ENCODE measurements at places on chromosomes 5 and 9. TPM values are rescaled to one million over a fixed set of nuclear protein-coding genes. Genes with fewer than 3 reads are reported as not detected.

The SOHLH1 gene
- polyA plus RNA-seq: not detected

DNA sequence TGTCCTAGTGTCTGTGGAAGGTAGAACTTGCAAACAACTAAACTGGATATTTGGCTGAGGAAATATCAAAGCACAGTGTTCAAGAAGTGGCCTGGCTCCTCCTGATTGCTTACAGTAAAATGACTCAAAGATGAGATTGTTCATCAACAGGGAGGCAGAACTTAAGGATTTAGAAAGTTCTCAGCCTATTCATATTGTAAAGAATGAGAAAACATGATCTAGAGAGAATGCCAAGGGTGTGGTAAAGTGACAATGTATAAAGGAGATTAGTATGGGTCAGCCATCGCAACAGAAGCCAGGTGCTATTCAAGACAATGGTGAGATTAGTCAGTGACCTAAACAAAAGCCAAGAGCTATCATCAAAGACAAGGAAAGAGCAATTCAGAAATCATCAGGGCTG is 372.3 kb downstream of the SPOCK1 start:
- no peak overlapping the region for H3K4me3 ChIP-seq
- H3K36me3 ChIP-seq: no peaks in the 10 kb centered on the region
- peaks cover 3% of the 10 kb centered on the region for H3K4me1 ChIP-seq

GRCh38 chr5:35668794-35669193 is 51.1 kb downstream of the SPEF2 start:
- H3K27me3 ChIP-seq: no peaks in the 10 kb centered on the region
- H3K27ac ChIP-seq: no peak overlapping the region
- DNase-seq: no peak
- H3K4me3 ChIP-seq: no peak overlapping the region

The KIF4B gene
- polyA plus RNA-seq: 0.02 TPM

The ADGRV1 gene
- 0.49 TPM for polyA plus RNA-seq

DNA sequence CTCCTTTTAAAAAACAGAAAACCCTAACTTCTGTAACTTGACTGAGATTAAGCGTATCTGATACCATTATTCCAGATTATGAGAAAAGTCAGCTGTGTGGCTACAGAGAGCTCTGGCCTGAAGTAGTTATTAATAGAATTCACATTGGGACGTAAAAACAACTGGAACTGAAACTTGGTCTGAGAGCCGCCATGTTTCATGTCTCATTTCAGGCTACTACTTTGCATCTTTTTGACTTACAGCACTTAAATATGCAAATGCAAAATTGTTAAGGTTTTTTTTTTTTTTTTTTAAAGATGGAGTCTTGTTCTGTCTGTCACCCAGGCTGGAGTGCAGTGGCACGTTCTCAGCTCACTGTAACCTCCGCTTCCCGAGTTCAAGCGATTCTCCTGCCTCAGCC is 25.2 kb downstream of the MAP3K1 start:
- H3K4me3 ChIP-seq: no peak overlapping the region
- no peak overlapping the region for H3K27ac ChIP-seq
- H3K36me3 ChIP-seq: no peaks in the 10 kb centered on the region

DNA sequence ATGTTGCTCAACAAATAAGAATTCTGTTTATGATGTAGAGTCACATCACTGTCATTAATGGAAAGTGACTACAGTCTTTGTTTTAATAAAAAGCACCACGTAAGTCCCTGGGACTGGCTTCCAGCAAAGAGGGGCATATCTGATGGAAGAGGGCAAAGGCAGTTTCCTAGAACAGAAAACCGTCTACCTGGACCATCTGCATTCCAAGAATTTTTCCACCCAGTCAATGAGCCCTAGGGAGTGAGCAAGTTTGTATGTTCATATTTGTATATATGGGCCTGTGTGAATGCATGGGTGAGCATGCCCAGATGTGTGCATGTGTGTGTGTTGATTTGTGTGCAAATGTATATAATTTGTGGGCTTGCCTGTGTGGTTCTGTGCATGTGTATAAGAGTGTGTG is 156.8 kb upstream of the SEMA6A start:
- H3K27me3 ChIP-seq: no peaks in the 10 kb centered on the region
- H3K4me1 ChIP-seq: no peaks in the 10 kb centered on the region
- H3K27ac ChIP-seq: no peak overlapping the region
- H3K36me3 ChIP-seq: no peaks in the 10 kb centered on the region
- H3K4me3 ChIP-seq: no peak overlapping the region

- peaks cover 1% of the 10 kb centered on the region for H3K4me1 ChIP-seq
- DNase-seq: no peak
- no peak overlapping the region for H3K4me3 ChIP-seq
- no peak overlapping the region for H3K27ac ChIP-seq
- H3K27me3 ChIP-seq: no peaks in the 10 kb centered on the region
- peaks cover 15% of the 10 kb centered on the region for H3K36me3 ChIP-seq
Observed at GRCh38 chr9:128335914-128336313, 4.4 kb upstream of the SLC27A4 start.

GRCh38 chr9:76585487-76586389 is 126.8 kb downstream of the GCNT1 start:
- DNase-seq: no peak
- H3K4me1 ChIP-seq: no peaks in the 10 kb centered on the region
- no peaks in the 10 kb centered on the region for H3K36me3 ChIP-seq
- H3K27ac ChIP-seq: no peak overlapping the region
- peaks cover 60% of the 10 kb centered on the region for H3K27me3 ChIP-seq

The EQTN gene
- not detected for polyA plus RNA-seq

DNA sequence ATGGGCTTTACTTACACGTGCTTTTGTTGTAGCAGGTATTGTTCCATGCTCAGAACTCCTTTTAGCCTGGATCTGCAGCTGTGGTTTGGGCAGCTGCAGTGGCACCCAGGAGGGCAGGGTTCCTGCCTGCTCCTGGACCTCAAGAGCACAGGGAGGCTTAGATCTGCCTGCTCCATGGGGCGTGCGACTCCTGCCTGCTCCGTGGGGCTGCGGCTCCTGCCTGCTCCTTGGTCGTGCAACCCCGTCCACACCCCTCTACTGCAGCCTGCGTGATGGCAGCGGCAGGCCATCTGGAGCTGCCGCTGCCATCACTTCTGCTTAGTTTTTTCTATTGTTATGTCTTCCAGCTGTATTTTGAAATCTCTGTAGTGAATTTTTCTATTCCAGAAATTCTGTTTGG is 11.7 kb upstream of the UGT3A2 start:
- no peak overlapping the region for H3K27ac ChIP-seq
- H3K27me3 ChIP-seq: no peaks in the 10 kb centered on the region
- H3K36me3 ChIP-seq: no peaks in the 10 kb centered on the region
- DNase-seq: no peak
- H3K4me3 ChIP-seq: no peak overlapping the region

- H3K4me3 ChIP-seq: no peak overlapping the region
- no peaks in the 10 kb centered on the region for H3K4me1 ChIP-seq
- H3K27me3 ChIP-seq: no peaks in the 10 kb centered on the region
- no peak overlapping the region for H3K27ac ChIP-seq
Observed at GRCh38 chr5:79636981-79637733, 24.9 kb downstream of the TENT2 start.

The CEP120 gene
- 7.0 TPM for polyA plus RNA-seq

The LCN1 gene
- polyA plus RNA-seq: not detected

The TENT4A gene
- polyA plus RNA-seq: 6.0 TPM

DNA sequence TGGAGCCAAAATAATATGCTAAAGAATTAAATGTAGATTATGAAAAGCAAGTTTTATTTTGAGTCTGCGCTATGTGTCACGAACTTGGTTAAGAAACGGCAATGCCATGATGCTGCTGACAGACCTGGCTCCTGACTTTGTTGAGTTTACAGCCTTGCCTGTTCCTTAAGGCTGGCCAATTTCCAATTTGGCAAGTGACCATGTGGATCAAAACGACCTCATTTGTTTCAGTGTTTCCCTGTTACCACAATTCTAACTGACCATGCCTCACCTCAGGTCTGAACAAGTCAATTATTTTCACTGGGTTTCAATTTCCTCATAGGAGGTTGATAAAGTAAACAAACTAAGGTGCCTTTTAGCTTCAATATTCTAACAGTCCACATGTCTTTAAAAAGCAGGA is 461.4 kb downstream of the ZNF608 start:
- no peak overlapping the region for H3K27ac ChIP-seq
- no peaks in the 10 kb centered on the region for H3K4me1 ChIP-seq
- H3K4me3 ChIP-seq: no peak overlapping the region

GRCh38 chr5:83331842-83332241 is 139.7 kb upstream of the VCAN start:
- DNase-seq: peak; percentile 37
- no peaks in the 10 kb centered on the region for H3K36me3 ChIP-seq
- H3K4me3 ChIP-seq: no peak overlapping the region
- H3K27me3 ChIP-seq: no peaks in the 10 kb centered on the region
- H3K27ac ChIP-seq: no peak overlapping the region
- H3K4me1 ChIP-seq: no peaks in the 10 kb centered on the region

DNA sequence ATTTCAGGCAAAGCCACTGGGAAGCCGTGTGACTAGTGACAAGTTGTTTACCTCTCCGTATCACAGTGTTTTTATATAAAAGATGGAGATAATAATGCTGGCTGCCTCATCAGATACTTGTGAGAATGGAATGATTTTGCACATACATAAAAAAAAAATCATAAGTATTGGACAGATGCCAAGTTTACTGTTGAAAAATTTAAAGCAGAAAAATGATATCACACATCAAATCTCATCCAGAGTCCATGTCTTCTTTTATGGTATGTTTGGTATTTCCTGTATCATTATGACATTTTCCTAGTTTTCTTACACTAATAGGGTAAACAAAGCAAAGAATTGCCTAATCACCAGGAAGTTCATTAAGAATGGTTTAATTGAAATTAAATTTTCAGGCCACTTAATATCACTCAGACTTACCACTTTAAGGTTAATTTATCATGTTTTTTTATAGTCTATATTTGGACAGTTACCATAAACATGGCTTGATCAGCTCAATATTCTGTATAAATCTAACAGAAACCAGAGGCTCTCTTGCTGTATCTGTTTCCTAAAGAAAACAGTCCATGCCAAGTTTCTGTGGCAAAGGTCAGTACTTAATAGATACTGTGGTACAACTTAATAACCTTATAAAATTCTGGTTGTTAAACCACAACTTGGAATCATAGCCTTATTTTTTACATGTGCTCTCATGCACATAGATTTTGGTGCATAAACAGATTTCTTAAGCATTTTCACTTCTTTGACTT is 656.5 kb upstream of the RIOK2 start:
- H3K27me3 ChIP-seq: no peaks in the 10 kb centered on the region
- no peak for DNase-seq
- H3K27ac ChIP-seq: peak overlapping the region; percentile 89
- no peaks in the 10 kb centered on the region for H3K4me1 ChIP-seq
- H3K36me3 ChIP-seq: no peaks in the 10 kb centered on the region
- H3K4me3 ChIP-seq: no peak overlapping the region

DNA sequence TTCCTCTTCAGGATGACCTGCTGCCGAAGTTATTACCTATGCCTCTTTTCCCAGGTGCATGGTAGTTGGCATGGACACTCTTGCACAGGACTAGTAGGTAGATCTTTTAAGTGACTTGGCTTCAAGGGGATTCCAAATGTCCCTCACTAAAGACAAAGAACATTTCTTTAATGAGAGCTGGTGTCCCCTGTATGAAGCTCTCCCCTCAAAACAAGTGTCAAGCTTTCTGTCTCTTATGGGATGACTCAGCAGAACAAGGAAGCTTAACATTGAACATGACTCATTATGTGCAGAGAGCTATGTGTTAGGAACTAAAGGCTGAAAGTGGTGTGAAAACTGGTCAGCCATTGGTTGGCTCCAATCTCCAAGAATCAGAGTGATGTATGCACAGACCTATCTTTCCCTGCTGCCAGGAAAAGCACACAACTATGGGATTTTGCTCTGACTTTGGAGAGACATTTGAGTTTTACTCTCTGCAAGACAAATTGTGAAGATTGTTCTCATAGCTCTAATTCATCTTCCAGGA is 120.5 kb downstream of the PRDM6 start:
- H3K27ac ChIP-seq: peak overlapping the region; percentile 94
- H3K36me3 ChIP-seq: no peaks in the 10 kb centered on the region
- no peaks in the 10 kb centered on the region for H3K27me3 ChIP-seq
- DNase-seq: no peak
- H3K4me1 ChIP-seq: peaks cover 16% of the 10 kb centered on the region

- H3K27ac ChIP-seq: no peak overlapping the region
- peaks cover 9% of the 10 kb centered on the region for H3K4me1 ChIP-seq
Observed at GRCh38 chr5:17180864-17181723, 36.3 kb upstream of the BASP1 start.
